ENCODE measurements at places on chromosomes 13 and 19.

DNA sequence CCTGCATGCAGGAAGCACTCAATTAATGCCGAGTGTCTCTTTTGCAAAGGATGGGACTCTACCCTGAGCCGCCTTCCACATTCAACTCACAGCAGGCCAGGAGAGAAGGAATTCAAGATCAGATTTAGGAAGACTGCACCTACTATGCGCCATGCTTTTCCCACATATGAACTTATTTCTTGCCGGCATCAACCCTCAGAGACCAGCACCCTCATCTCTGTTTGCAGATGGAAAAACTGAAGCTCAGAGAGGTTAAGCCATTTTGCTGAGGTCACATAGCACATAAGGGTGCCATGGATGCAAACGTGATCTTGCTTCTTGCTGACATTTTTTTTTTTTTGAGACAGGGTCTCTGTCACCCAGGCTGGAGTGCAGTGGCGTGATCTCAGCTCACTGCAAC is 14.2 kb upstream of the SEMA6B start:
- no peak for DNase-seq

- DNase-seq: peak; percentile 50
Measured at GRCh38 chr13:106063591-106064313, 471.7 kb downstream of the EFNB2 start.

GRCh38 chr19:8001651-8001994 is 3.8 kb downstream of the ELAVL1 start:
- DNase-seq: no peak

GRCh38 chr19:57382806-57383488 is 6.7 kb upstream of the ZNF548 start:
- no peak for DNase-seq

DNA sequence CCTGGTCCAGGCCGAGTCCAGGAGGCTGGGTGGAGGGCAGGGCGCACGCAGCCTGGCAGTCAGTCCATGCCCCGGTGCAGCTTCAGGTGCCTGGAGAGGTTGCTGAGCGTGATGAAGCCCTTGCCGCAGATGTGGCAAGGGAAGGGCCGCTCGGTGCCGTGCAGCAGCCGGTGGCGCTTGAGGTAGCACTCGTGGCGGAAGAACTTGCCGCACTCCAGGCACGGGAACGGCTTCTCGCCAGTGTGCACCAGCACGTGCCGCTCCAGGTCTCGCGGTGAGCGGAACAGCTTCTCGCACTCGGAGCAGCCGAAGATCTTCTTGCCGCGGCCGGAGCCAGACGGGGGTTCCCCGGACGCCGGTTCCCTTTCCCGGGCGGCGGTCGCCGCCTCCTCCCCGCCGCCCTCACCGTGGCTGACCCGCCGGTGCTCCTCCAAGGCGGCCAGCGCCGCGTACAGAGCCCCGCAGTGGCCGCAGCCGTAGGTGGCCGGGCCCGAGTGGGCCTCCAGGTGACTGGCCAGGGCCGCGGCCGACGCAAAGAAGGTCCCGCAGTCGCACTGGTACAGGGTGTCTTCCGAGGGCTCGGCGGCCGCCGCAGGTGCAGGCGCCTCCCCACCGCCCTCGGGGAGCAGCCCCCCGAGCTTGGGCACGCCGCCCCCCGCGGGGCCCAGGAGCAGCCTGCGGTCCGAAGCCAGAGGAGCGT is 6.8 kb downstream of the FIZ1 start:
- no peak for DNase-seq

DNA sequence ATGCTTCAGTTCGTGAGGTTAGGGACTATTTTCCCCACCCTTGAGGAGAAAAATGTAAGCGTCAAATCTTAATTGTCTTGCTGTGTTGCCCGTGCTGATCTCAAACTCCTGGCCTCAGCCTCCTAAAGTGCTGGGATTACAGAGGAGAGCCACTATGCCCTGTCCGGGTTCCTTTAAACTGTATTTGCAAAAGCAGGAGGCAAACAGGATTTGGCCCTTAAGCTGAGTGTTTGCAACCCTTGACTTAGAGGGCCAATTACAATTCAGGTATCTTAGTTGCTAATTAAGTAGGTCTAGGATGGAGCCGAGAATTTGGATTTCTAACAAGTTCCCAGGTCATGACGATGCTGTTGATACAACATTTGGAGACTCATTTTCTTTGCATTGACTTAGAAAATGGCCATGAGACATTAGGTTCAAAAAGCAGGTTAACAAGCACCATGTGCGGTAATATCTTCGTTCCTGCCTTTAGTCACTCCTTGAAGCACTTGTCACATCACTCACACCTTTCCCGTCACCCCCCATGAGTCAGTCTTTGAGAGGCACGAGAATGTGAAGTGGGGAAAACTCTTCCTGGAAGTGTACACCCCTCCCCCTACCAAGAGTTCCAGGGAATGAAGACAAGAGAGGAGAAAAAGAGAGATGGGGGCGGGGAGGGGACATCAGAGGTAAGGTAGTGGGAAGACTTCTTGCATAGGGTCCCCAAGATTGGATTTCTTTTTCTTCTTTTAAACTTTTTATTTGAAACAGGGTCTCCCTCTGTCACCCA is 2.6 kb downstream of the NAPSA start:
- no peak for DNase-seq

- DNase-seq: no peak
Measured at GRCh38 chr13:90261343-90261742, 1086.1 kb upstream of the MIR17HG start.

DNA sequence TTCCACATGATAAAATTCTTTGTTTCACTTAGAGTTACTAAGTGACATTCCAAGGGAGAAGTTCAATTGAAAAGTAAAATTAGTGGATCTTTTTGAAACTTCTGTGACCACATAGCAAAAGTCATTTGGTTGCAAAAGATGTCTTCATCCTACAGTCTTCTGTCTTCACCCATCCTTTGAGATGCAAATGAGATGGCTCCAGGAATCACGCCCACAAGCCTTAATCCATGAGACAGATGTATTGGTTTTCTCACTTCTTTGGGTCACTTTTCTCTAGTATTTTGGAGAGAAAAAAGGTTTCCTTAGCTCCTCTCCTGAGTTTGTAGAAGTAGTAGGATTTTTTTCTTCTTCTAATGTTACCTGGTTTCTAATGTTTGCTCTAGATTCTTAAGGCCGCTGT is 259.5 kb upstream of the SLC10A2 start:
- no peak for DNase-seq

GRCh38 chr19:43560687-43561086 is 14.6 kb downstream of the XRCC1 start:
- DNase-seq: peak; percentile 13

- DNase-seq: no peak
Measured at GRCh38 chr19:29326351-29326750, 113.4 kb upstream of the UQCRFS1 start.

- no peak for DNase-seq
Measured at GRCh38 chr13:37226971-37227370, 121.5 kb upstream of the CSNK1A1L start.

DNA sequence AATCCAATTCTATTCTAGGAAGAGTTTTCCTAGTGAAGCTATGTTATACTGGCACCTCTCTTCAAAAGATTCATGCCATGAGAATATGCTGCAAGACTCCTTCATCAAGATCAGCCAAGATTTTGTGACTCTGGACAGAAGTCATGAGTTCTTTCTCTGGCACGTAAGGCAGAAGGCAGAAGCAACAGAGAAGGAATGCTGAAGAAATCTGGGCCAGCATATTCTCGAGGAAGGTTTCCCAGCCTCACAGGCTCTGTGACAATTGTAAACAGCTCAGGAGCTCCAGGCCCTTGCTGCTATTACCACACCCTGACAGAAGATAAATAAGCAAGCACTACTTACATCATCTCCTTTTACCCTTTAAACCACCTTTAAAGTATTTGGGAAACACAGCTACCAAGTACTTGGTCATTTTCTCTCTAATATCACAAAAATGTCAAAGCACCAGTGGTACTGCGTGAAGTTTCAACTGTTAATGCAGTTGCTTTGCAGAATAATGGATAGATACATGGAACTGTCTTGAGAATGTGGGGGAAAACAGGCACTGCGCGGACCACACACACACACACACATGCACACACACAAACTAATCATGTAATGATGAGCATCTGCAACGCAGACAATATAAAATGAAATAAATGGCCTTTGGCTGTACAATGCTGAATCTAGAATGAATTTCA is 55.4 kb downstream of the INTS6 start:
- DNase-seq: no peak

- peak; percentile 82 for DNase-seq
Measured at GRCh38 chr13:41668130-41668757, 210.9 kb downstream of the RGCC start.

DNA sequence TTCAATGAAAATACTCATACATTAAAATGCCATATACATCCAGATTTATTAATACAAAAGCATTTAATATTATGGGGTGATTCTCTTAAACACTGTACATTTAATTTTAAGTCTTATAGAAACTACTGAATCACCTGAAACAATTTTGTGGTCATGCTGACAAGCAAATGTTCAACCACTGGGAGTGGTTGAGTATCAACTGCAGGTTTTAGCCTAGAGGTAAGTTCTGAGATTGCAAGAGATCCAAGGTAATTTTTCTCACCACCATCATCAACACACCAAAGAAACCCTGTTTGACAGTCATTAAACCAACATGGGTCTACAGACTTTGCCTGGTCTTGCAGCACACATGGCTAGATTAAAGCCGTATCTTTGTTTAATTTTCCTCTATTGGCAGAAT is 196.3 kb downstream of the LHFPL6 start:
- DNase-seq: peak; percentile 6

DNA sequence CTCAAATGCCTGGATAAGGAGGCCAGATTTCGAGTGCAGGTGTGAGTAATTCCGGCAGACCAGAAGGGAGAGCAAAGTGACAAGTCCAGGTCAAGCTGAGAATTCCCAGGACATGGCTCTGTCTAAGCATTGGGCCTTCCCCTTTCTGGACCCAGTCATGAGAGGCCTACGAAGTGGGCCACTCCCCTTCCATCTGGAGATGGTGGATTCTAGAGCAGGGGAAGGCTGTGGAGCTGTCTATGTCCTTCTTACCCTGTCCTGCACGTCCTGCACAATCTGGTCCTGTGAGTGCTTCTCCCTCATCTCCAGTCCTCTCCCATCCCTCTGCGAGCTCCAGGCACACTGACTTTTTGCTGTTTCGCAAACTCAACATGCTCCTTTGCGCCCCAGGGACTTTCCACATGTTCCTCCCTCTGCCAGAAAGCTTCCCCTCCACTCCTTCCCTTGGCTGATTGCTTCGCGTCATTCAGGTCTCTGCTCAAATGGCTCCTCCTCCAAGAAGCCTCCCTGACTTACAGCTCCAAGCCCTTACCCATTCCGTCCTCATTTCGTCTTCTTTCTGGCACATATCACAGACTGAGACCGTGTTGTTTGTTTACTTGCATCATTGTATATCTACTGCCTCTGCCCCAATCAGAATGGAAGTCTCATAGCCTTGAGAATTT is 193.2 kb downstream of the URI1 start:
- no peak for DNase-seq

DNA sequence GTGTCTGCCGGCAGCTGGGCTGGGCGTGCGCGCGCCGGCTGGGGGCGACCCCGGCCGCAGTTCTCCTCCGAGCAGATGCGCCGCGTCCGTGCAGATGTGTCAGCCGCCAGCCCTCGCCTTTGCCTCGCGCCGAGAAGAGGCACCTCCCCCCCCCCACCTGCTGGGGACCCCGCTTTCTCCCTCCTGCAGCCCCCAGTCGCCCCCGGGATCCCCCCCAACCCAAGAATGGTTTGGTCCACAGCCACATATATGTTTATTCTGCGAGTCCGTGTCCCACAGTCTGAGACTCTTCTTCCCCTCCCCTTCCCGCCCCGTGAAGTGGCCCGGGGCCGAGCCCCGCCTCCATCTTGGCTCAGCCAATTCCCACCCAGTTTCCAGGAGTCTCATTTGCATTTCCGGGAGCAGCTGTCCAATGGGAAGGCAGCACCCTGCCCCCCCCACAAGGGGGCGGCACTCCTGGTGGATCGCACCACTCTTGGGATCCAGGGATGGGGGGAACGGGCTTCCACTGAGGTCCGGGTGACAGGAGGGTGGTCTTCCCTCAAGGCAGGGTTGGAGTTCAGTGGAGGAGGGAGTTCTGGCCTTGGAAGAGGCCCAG is 8.6 kb downstream of the ISOC2 start:
- DNase-seq: no peak

- DNase-seq: no peak
Measured at GRCh38 chr13:108272333-108272732, 2.8 kb downstream of the TNFSF13B start.

DNA sequence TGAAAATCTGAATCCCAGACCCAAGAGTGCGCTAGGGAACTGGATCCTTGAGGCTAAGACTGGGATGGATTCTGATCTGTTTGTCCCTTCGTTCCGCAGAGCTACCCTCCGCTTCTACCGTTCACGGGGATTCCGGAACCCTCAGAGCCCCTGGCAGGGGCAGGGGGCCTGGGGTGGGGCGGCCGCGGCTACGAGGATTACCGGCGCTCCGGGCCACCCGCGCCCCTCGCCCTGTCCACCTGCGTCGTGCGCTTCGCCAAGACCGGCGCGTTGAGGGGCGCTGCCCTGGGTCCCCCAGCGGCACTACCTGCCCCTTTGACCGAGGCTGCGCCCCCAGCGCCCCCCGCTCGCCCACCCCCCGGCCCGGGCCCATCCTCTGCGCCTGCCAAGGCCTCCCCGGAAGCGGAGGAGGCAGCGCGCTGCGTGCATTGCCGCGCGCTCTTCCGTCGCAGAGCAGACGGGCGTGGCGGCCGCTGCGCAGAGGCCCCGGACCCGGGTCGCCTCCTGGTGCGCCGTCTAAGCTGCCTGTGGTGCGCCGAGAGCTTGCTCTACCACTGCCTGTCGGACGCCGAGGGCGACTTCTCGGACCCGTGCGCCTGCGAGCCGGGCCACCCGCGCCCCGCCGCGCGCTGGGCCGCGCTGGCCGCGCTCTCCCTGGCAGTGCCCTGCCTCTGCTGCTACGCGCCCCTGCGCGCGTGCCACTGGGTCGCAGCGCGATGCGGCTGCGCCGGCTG is 7.1 kb downstream of the SPRED3 start:
- DNase-seq: no peak

GRCh38 chr19:6228551-6229215 is 51.1 kb downstream of the MLLT1 start:
- no peak for DNase-seq
